Activated CD4-positive, alpha-beta memory T cell treated with anti-CD3 and anti-CD28 coated beads, Interleukin-2, amount 10 ng/mL, durations not matched to agents 7 days and 5 days (primary cell): ENCODE measurements at places on chromosomes 3 and 15.

DNA sequence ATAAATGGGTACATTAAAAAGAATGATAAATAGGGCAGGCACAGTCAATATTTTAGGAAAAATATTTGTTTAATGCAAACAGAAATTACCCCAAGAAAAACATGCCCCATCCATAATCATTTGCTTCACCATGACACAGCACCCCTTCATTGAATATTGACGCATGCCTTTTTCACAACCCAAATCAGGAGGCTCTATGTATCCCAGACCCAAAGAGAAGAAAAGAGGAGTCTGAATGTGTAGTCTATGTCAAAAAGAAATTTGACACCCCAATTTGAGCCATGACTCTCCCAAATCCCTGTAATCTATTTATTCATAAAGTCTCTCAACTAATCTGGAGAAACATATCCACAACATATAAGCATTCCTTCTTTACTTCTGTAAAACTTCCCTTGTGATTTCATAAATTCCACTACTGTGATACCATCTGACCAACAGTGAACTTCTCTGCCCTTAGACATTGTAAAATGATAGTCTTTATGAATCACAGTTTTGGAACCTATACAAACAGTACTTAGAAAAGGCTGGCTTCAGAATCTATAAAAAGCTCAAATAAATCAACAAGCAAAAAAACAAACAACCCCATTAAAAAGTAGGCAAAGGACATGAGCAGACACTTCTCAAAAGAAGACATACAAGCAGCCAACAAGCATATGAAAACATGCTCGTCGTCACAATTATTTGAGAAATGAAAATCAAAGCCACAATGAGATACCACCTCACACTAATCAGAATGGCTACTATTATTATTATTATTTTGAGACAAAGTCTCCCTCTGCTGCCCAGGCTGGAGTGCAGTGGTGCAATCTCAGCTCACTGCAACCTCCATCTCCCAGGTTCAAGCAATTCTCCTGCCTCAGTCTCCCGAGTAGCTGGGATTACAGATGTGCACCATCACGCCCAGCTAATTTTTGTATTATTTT lies 53.4 kb upstream of the XRN1 start:
- no peaks in the 10 kb centered on the region for H3K4me1 ChIP-seq
- no peaks in the 10 kb centered on the region for H3K27me3 ChIP-seq
- peaks cover 48% of the 10 kb centered on the region for H3K36me3 ChIP-seq
- no peak overlapping the region for H3K27ac ChIP-seq
- no peak for DNase-seq

- no peak for DNase-seq
- H3K4me3 ChIP-seq, result no peak overlapping the region
- H3K27ac ChIP-seq, result no peak overlapping the region
- H3K36me3 ChIP-seq, result no peaks in the 10 kb centered on the region
Observed at GRCh38 chr3:95629802-95630201, 1184.6 kb upstream of the EPHA6 start.

DNA sequence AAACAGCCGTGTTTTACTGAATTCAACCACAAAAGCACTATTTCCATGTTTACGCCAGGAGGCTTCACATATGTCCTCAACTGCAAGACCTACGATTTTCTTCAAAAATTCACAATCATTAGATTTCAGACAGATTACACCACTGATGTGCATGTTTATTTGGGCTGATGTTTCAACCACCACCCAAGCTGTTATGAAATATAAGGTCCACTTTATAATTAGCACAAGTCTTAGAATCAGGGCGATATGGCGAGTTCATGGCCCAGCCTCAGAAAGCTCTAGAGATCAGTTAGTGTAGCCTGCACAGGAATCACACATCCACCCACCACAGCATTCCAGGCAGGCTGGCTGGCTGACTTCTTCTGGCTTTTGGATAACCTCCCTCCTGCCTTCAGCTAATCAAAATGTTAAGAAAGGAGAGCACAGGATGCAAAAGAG lies 15.4 kb downstream of the SH3BP5 start:
- DNase-seq, result no peak
- H3K4me1 ChIP-seq, result peaks cover 75% of the 10 kb centered on the region
- no peaks in the 10 kb centered on the region for H3K27me3 ChIP-seq
- peaks cover 26% of the 10 kb centered on the region for H3K36me3 ChIP-seq
- no peak overlapping the region for H3K4me3 ChIP-seq

- no peak overlapping the region for H3K27ac ChIP-seq
- no peak for DNase-seq
- peaks cover 9% of the 10 kb centered on the region for H3K4me1 ChIP-seq
- no peak overlapping the region for H3K4me3 ChIP-seq
- H3K36me3 ChIP-seq, result no peaks in the 10 kb centered on the region
- H3K27me3 ChIP-seq, result peaks cover 20% of the 10 kb centered on the region
Observed at GRCh38 chr3:43948013-43948412, 257.3 kb downstream of the ABHD5 start.

DNA sequence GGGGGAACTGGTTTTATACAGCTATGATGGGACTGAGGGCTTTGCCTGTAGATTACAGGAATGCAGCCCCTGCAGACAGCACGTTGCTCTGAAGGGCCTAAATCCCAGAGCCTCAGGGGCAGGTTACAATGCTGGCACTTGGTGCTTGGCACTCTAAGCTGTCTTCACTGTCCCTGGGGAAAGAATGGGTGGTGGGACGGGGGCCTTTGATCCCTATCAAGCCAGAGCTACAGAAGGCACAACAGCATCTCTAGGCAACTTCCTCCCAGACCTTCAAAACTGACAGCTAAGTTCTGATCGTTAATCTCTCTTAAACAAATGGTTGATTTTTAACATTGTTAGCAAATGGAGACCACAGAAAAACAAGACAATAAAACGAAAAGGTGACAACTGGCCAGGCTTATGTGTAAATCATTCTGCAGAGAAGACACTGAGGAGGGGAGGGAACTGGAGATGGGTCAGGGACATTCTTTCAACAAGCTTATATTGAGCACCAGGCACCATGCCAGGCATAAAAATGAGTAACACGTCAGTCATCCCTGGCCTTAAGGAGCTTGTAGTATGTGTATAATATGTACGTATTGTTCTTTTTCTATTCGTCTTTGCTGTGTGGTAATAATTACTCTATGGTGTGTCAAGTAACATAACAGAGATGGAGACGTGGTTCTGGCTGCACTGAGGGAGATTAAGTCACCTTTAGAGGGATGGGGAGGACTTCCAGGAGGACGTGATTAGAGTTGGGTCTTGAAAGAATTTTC lies 49.1 kb downstream of the CA12 start:
- peaks cover 2% of the 10 kb centered on the region for H3K4me1 ChIP-seq
- no peaks in the 10 kb centered on the region for H3K36me3 ChIP-seq
- H3K27ac ChIP-seq, result no peak overlapping the region
- H3K4me3 ChIP-seq, result no peak overlapping the region
- H3K27me3 ChIP-seq, result peaks cover 2% of the 10 kb centered on the region

GRCh38 chr3:73056014-73056844 lies 5.2 kb upstream of the EBLN2 start:
- no peak overlapping the region for H3K4me3 ChIP-seq
- no peak for DNase-seq
- no peaks in the 10 kb centered on the region for H3K27me3 ChIP-seq
- H3K27ac ChIP-seq, result no peak overlapping the region
- peaks cover 19% of the 10 kb centered on the region for H3K4me1 ChIP-seq
